NCI-H1417 treated with DMSO at 0.1 percent for 48 hours (cell line): ENCODE measurements at places on chromosomes 1 and 21.

GRCh38 chr1:101051688-101052638 lies 26.4 kb upstream of the DPH5 start:
- DNase-seq: no peak

- DNase-seq: no peak
These were observed 4.1 kb downstream of the CD84 start for GRCh38 chr1:160575112-160575664.

DNA sequence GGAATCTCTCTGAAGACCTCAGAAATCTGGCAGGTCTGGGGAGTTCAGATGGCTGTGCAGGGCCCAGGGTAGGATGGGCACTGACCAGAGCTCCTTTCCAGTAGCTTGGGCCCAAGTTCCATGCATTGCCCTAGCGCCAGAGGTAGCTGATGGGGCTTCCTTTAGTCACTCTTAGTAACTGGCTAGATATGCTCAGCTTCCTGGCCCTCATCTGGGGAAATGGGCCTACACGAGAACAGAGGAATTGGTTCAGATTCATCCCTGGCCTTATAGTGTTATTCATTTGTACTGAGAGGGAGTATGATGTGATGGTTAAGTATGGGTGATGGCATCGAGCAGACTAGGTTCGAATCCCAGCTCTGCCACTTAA lies 15.5 kb upstream of the PSMB2 start:
- no peak for DNase-seq

DNA sequence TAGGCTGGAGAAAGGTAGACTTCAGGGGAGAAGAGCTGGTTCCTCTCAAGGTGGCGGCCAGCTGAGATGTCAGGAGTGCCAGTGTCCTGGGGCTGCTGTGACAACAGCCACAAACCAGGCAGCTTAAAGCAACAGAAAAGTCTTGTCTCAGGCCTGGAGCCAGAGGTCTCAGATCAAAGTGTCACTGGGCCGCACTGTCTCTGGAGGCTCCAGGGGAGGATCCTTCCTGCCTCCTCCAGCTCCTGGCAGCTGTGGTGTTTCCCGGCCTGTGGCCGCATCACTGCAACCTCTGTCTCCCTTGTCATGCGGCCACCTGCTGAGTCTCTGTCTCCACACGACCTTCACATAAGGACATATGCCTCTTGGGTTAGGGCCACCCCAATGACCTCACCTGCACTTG lies 24.4 kb upstream of the TSPEAR start:
- no peak for DNase-seq

DNA sequence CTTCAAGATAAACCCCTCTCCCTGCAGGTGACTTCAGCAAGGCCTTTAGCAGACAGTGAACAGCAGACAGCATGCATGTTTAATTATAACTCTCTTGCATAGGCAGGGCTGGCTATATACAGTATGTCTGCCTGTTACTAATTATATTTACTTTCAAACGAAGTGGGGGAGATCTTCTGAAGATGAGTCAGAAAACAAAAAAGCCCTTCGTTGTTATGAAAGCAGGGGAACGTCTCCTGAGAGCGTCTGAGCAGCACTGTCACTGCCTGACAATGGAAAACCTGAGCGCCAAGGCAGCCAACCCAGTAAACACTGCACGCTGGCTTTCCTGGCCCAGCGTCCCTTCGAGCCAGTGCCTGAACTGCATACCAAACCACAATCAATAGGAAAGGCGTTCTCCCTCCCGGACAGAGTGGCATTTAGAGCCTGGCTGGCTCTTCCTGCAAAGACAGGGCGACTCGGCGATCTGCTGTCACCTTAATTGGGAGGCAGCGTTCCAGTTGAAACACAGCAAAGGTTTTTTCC lies 54.1 kb downstream of the TOMM20 start:
- DNase-seq: peak; percentile 66

GRCh38 chr1:194167956-194168640 lies 981.7 kb upstream of the B3GALT2 start:
- DNase-seq: no peak

DNA sequence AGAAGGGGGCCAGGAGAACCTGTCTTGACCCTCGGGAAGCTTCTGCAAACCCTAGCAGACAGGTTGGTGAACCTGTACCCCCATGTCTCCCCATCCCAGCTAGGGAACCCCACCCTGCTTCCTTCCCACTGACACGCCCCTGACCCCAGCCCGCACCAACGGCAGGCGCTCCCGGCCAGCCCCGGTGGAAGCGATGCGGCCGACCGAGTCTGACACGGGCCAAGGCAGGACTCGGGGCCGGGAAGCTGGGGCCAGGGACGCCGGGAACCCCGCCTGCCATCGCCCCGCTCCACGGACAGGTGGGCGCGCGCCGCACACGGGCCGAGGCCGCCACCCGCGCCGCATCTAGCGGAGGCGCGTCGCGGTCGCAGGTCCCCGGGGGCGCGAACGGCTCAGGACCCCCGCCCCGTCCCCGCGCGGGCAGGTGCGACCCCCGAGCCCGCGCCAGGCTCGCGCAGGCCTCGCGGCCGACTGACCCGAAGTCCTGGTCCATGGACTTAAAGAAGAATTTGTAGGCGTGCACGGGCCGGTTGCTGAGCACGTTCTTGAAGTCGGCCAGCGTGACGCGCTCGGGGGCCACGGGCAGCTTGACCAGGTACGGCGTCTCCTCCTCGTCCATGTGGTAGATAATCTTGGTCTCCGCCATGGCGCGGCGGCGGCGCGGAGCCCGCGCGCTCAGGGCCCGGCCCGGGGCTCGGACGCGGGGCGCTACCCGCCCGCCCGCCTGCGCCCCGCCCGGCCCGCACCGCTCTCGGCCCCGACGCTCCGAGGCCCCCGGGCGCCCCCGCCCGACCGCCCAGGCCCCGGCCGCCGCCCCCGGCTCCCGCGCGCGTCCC lies 580 bp downstream of the DVL1 start:
- no peak for DNase-seq

GRCh38 chr21:42640486-42640885 lies 12.9 kb upstream of the PDE9A start:
- DNase-seq: no peak
